ENCODE measurements at places on chromosomes 4 and X.
A peak's percentile ranks its signal among the peaks of the same experiment; 100 is the strongest.

- no peak for DNase-seq
Measured at GRCh38 chrX:2831471-2832228, 2.9 kb downstream of the GYG2 start.

DNA sequence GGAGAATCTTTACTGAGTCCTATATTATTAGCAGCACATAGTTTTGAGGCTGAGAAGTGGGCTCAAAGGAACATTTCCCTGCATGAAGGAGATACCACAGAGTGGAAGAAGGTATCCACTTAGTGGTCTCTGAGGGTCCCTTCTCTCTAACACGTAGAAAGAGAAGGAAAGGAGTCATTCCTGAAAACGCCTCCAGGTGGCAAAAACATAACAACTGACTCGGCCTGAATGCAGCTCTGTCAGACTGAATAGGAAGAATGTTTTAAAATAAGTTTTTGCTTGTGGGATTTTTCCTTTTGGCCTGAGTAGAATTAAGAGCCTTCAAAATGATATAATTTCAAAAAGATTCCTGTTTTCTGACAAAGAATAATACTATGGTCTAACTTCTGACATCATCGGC lies 23.3 kb downstream of the RPGR start:
- DNase-seq, result no peak

- no peak for DNase-seq
Measured at GRCh38 chr4:93080316-93080715, 748.2 kb upstream of the ATOH1 start.

DNA sequence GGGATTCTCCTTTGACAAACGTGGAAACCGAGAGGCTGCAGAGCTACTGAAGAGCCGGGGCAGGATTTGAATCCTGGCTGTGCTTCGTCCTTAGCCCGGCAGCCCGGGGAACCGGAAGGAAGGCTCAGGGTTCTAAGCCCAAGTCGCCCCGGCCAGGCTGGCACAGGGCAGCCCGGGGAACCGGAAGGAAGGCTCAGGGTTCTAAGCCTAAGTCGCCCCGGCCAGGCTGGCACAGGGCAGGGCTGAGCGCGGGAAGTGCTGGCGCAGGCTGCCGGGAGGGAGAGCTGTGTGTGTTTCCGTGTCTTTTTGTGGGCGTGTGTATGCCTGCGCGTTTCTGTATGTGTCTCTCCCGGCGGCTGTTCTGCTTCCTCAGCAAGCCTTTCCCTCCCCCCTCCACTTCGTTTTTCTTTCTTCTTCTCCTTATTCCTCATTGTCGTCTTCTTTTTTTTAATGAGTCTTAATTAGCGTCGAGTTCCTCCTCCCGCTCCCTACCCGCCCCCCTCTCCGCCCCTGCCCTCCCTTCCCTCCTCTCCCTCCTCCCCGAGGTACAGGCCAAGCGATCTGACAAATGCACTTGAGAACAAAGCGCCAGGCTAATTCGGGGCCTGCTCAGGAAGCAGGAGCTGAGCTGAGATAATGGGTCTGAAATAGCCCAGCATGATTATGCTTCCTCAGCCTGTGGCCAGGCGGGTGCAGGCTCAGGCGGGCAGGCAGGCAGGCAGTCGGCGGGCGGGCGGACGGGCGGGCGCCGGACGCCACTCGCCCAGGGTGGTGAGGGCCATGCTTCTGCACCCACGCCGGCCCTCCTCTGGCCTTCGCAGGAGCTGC lies 65.9 kb downstream of the EFNB1 start:
- DNase-seq, result no peak

DNA sequence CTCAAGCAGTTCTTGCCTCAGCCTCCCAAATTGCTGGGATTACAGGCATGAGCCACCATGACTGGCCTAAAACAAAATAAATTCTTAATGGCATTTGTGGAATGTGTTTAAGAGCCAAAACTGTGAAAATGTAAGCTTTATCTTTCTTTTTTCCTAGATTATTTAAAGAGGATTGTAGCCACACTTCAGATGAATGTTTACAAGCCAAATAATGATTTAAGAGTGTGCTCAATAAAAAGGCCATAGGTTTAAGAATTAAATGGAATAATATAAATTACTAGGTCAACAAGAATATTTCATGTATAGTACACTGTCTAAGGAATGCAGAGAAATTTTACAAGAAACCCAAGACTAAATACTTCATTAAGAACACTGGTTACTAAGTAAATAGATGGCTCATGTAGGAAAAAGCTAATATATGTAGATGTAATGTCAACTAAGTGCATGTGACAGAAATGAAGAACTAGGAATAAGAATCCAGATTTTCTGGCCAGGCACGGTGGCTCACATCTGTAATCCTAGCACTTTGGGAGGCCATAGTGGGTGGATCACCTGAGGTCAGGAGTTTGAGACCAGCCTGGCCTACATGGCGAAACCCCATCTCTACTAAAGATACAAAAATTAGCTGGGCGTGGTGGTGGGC lies 21.3 kb upstream of the UGDH start:
- no peak for DNase-seq

GRCh38 chrX:107168257-107168656 lies 38.0 kb downstream of the NUP62CL start:
- no peak for DNase-seq

- DNase-seq, result no peak
Measured at GRCh38 chr4:14620567-14621141, 381.6 kb upstream of the CPEB2 start.

DNA sequence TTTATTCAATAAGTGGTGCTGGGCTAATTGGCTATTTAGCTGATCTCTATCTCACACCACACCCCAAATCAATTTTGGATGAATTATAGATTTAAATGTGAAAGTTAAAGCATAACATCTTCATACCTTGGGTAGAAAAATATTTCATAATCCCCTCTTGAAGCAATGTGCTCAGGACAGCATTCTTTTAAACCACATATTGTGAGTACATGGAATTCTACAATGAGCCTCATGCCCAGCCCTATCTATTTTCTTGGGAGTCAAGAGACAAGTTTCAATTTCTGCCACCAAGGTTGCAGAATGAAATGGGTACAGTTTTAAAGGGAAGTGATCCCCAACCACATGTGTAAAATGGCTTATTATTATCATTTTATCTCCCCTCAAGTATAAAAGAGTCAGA lies 30.6 kb upstream of the GPRIN3 start:
- no peak for DNase-seq

DNA sequence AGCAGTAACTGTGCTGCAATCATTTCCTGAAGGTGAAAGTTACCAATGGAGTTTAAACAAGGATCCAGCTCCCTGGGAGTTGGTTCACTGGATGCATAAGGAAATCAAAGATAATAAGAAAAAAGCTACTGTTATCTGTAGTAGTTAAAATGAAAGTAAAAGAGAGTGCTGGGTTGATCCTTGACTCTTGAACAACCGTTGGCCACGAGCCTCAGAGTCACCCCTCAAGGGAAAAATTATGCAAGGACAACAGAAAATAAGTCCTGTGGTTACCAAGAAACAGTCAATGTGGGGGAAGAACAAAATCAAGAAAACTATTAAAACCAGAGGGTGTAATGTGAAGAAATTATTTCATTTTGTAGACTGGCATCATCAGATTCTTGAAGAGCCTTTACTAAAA lies 49.7 kb upstream of the DDIT4L start:
- no peak for DNase-seq

DNA sequence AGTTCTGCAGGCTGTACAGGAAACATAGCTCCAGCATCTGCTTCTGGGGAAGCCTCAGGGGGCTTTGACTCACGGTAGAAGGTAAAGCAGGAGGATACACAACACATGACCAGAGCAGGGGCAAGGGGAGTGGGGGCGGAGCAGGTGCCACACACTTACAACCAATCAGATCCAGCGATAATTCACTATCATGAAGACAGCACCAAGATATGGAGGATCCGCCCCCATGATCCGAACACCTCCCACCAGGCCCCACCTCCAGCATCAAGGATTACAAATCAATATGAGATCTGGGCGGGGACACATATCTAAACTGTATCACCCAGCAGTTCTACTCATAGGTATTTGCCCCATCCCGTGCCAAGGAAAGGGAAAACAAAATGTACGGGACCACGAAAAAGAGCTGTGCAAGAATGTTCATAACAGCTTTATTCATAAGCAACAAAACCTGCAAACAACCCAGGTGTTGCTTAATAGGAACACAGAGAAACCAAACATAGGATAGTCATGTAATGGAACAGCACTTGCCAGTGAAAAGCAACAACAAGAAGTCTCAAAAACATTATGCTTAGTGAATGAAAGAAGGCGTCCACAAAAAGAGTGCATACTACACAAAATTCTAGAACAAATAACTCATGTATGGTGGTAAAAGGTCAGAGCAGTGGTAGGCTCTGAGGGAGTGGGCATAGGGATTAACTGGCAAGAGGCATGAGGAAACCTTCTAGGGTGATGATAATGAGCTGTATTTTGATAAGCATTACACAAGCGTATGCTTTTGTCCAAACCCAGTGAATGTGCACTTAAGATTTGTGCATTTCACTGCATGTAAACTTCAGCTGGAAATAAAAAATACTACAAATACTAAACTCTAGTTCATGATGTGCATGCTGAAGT lies 130.9 kb upstream of the FAM9B start:
- DNase-seq, result no peak

DNA sequence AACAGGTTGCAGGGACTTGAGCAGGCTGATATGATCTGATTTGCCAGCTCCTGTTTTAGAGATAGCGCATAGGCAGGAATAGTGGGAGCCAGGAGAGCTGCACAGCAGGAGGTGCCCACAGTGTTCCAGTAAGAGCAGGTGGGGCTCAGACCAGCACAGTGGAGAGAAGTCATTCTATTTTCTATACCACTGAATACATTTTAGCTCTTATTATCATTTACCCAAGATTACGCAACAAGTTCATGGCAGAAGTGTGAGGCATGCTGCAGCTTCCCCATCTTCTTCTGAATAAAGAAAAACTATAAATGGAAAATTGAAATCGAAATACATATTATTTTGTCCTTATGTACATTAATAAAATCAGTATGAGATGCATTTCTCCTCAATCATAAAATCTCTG lies 114.7 kb upstream of the EDNRA start:
- no peak for DNase-seq

- DNase-seq, result no peak
Measured at GRCh38 chr4:88202443-88202842, 44.0 kb upstream of the ABCG2 start.

GRCh38 chrX:43141885-43142284 lies 363.9 kb upstream of the PPP1R2C start:
- DNase-seq, result no peak

GRCh38 chrX:144801786-144802185 lies 445.5 kb upstream of the SPANXN1 start:
- DNase-seq, result no peak

DNA sequence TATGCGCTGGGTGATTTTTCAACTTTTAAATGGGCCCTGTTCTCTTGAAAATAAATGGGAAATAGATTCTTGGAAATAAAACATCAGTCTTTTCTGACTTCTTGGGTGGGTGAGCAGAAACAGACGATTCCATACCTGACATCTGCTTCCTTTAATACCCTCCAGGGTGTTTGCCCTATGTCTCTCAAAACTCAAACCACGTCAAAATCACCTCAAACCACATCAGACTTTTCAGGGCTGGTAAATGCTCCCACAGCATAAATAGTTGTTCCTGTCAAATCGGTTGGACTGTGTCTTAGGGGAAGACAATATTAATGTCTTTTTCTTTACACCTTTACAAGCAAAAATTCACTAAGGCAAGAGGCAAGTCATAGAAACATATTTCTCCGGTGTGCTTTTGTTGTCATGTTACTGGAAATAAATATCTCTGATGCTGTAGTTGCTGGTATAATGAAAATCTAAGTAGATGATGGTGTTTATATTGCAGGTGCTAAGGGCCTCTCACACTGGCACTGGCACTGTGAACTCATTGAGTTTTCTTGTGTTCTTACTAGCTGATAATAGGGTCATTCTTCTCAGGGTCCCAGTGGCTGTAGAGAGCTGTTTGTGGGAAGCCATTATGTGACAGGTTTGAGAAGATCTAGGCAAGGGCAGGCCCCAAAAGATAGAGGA lies 380.4 kb downstream of the RAPGEF2 start:
- DNase-seq, result no peak

GRCh38 chr4:128153800-128154199 lies 92.7 kb downstream of the LARP1B start:
- DNase-seq, result no peak

GRCh38 chr4:175290401-175290800 lies 372.2 kb downstream of the ADAM29 start:
- no peak for DNase-seq

DNA sequence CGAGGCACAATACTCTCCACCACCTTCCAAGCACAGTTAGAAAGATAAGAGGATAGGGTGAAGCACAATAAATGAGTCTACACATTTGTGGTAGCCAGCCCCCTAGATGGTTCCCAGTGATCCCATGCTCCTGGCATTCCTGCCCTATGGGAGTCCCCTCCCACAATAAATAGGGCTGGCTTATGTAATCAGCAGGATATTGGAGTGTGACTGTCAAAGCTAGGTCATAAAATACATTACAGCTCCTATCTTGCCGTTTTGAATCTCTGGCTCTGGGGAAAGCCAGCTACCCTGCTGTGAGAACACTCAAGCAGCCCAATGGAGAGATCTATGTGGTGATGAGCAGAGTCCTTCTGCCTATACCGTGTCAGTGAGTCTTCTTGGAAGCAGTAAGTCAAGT lies 198.7 kb upstream of the NOCT start:
- no peak for DNase-seq

GRCh38 chr4:182555997-182556418 lies 312.8 kb downstream of the TENM3 start:
- DNase-seq, result no peak

DNA sequence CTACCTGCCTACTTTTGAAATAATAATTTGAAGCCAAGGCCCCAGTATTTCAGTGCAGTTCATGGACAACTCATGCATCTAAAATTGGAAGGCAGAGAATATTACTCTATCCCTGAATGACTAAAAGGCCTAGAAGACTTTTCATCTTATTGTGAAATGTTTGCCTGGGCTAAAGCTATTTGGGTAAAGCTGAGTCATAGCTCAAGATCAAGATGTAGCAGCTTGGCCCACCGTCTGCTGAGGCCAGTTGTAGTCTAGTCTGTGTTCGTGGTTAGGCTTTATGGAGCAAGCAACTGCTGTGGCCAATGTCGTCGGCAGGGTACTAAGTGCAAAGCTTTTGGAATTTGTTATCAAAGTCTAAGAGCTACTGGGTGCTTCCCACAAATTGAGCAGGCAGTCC lies 929.1 kb downstream of the RAB28 start:
- no peak for DNase-seq

GRCh38 chr4:144411119-144411518 lies 234.8 kb upstream of the HHIP start:
- DNase-seq, result no peak

DNA sequence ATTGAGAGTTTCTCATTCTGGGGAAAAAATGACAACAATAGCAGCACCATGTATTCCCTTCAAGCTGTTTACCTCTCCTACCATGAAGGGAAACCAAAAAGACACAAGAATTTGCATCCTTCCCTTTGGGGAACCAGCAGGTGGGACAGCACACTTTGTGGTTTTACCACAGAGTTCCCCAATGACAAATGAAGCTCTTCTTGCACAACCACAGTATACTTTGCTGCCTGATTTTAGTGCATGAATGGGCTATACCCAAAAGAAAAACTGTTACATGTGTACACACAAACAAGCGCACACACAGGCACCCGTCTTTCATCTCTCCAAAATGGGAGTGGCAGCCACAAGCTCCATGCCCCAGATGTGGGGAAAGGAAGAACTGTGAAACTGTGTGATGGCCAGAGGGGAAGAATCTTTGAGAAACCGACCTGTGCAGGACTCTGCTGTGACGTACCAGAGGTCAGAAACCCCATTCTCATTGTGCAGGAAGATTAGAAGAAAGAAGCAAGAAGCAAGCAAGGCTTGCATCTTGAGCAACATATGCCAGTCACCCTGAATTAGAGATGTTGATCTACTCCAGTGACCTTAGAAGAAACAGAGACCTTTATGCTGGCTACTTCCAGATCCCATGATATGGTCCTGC lies 2.7 kb upstream of the MAML3 start:
- peak; percentile 24 for DNase-seq
